ENCODE measurements at places on chromosomes 3 and 15.

GRCh38 chr3:34073961-34074360 is 275.5 kb downstream of the PDCD6IP start:
- DNase-seq, result no peak

DNA sequence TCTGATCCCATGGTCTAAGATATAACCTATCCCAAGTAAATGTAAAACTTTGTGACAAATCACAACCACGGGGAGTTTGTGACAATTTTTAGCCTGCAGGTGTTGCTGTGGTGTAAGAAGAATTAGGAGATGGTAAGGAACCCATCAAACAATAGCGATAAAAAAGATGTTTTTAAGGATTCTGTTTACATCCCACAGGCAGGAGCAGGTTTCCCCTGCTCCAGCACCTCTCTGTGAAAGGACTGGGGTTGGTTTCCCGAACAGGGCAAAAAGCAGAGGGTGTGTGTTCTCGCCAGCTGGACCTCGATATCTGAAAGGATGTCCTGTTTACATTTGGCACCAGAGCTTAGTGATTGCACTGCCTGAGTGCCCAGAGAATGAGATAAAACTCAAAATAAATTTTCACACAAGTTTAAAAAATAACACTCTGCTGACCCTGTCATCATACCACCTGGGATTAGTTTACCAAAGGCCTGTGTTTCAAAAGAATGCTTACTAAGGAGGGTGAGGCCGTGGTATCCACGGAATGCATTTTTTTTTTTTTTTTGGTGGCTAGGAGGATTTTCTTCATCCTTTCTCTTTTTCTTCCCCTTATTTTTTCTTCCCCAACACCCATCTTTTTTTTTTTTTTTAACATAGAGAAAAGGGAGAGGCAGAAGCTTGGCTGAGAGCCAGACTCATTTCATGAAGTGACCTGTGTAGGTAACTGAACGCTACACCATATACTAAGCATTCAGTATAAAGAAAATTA is 151.8 kb upstream of the DPH6 start:
- DNase-seq, result no peak

DNA sequence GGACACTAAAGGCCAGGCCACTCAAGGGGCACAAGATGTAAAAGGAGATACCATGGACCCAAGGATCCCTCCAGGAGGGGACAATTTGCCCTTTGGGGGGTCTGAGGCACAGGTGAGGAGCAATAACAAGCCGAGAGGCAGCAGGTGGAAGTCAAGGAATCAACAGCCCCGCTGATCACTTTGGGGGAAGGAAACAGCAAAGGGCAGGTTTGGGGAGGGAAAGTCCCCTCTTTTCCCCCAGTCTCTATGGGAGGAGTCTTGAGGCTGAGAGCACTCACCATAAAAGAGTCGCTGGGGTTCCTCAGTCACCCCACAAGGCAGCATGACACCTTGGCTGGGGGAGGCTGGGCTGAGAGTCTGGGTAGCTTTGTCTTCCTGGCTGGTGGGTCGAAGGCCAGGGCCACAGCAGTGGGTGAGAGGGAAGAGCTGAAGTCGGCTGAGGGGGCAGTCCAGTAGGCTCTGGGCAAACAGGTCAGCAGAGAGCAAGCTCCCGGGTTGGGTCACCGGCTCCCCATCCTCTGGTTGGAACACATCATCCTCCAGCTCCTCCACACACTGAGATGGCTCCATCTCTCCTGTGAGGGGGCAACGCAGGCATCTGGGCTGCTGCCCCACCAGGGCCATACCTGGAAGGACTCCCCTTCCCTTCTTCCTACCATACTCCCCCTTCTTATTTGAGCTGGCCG is 3.0 kb downstream of the BMF start:
- no peak for DNase-seq

- no peak for DNase-seq
Observed at GRCh38 chr3:18211116-18211515, 214.0 kb downstream of the SATB1 start.

DNA sequence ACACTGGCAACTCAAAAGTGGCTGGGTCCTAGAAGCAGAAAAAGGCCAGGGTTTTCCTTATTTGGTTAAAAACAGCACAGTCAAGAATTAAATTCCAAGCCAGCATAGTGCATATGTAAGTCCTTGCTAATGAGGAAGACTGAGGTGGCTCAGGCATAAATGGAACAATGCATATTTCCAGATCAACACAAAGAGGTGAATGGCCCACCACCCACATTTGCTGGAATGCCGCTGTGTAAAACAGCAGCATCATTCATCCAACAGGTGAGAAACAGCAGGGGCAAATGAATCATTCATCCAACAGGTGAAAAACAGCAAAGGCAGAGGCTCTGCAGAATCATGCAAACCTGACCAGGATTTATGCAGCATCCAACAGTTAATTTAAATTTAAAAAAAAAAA is 32.9 kb downstream of the GPR176 start:
- DNase-seq, result no peak

GRCh38 chr3:153172796-153173757 is 11.1 kb downstream of the RAP2B start:
- no peak for DNase-seq

GRCh38 chr3:169509359-169509758 is 154.2 kb downstream of the MECOM start:
- DNase-seq, result no peak

- DNase-seq, result no peak
Observed at GRCh38 chr3:65873869-65874268, 164.8 kb downstream of the MAGI1 start.

DNA sequence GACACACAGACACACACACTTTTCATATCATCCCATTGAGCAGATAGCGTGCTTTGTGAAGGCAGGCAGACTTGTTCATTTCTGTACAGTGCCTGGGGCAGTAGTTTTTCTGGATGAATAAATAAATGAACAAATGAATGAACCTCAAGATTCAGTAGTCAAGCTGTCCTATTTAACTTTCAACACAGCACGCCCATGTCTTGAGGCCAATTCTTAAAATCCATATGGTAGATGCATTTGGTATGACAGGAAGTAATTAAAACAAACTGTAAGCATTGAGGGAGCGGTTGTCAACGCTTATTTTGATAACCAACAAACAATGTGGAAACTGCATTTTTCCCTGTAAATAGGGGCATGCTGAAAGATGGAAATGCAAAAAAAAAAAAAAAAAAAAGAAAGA is 80.0 kb upstream of the BNC1 start:
- DNase-seq, result no peak

DNA sequence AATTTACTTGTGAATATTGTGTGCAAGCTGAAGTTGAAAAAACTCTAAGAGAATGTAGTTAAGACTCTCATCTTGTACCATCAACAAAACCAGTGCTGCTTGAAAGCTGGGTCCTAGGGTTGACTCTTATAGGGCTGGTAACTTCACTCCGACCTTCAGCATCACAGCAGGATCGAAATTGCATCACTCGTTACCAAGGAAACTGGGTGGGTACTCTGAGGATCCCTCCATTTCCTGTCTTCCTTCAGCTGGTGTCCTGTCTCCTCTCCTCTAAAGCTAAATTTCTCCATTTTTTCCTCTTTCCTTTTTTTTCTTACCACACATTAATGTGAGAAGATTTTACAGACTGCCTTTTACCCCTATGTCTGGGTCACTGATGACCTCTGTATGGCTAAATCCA is 3.0 kb upstream of the APH1B start:
- no peak for DNase-seq

Measured in stimulated activated CD8-positive, alpha-beta memory T cell treated with anti-CD3 and anti-CD28 coated beads, Interleukin-4, amount 100 ng/mL, for 1 hour (primary cell).